KBM-7 (cell line): ENCODE measurements at places on chromosomes 2 and 18.
A peak's percentile ranks its signal among the peaks of the same experiment; 100 is the strongest.

DNA sequence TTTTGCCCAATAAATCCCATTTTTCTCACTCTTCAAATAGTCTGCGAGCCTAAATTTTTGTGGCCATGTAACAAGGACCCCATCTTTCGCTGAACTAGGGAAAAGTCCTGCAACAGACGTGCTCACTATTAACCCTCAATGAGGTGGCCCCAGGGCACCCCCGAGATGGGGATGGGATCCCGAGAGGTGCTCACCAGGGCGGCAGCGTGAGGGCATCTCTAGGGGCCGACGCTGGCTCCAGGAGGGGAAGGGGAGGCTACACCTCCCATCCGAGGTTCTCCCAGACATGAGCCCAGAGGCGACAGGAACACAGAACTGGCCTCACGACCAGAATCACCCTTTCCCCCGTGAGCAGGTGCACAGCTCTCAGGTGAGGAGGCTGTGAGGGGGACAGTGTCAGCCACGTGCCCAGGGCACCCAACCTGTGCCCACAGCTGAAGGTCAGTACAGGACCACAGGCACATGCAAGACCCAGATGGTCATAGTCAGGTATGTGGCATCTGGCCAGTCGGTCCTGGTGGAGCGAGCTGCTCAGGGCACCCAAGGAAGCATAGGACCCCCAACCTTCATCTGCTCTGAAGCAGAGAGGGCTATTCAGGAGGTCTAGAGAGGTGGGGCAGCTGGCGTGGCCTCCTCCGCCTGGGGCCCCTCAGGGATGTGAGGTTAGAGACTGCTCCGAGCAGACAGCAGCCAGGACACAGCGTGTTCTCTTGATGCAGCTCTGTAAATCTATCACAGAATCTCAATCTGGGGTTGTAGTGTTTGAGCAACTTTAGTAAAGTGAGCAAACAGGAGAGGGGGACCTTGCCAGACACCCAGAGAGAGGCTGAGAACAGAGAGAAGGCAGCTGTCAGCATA, 62.8 kb downstream of the PXDN start:
- no peak for DNase-seq

DNA sequence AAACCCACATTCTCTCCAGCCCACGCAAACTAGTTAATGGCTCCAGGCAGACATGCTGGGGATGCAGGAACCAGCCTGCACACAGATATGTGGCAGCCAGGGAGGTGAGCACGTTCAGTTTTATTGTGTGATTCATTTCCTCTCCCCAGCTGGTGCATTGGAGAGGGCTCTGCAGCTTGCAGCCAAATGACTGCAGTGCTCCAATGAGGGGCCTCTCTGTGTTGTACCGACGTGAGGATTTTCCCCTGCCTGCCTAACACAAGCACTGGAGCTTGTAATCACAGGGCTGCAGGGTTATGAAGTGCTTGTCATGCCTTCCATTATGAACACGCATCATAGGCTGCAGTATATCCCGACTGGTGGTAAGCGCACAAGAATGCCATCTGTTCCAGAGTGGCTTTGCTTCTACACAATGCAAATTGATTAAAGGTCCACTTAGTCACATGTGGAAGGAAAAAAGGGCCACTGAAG, 92.3 kb upstream of the THUMPD2 start:
- DNase-seq: peak; percentile 71

DNA sequence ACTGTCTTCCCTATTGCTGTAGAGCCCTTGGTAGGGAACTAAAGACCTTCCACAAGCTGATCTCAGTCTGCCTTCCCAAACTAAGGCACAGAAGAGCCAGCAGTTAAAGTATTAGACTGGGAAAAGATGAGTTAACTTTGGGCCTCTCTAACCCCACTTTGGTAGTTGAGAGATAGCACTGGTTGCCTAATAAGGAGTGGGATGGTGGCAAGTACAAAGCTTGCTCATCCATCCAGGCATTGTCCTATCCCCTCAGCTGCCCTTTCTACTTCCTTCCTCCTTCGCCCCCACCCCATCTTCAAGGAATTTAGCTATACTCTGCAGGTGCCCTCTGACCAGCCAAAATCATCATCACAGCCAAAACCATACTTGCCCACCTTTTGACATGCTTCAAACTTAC, 22.2 kb upstream of the AFTPH start:
- no peak for DNase-seq

DNA sequence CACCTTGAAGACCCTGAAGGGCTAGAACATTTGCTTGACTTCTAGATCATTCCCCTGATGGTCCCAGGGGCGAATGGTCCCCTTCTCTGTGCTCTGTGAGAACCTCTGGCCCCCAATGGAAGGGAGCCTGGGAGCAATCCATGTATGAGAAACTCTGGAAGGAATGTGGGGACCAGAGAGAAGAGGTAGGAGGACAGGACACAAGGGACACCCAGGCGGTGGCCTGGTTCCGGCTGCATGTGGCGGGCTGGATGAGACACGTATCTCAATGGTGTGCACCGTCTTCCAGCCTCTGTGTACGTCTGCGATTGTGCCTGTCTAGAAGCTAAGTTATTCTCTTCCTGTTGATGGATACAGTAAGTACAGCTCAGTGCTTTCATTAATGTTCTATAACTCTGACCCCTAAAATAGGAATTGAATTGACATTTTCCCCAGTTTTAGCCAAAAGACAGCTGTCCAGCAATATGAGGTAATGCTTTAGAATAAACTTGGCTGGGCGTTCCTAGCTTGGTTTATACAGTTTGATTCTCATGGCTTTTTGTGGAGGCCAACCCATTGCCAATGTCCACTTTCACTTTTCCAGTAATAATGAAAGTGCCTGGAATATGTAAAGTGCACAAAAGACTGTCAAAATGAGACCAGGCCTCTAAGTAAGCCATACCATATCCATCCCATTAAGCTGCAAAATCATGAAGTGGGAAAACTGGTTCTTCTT, 30.1 kb upstream of the COPS8 start:
- no peak for DNase-seq

GRCh38 chr2:240567137-240567871, 980 bp upstream of the RNPEPL1 start:
- DNase-seq: peak; percentile 20

GRCh38 chr2:105052773-105053172, 14.9 kb downstream of the MRPS9 start:
- no peak for DNase-seq

GRCh38 chr2:13240789-13241487, 524.2 kb downstream of the TRIB2 start:
- no peak for DNase-seq

DNA sequence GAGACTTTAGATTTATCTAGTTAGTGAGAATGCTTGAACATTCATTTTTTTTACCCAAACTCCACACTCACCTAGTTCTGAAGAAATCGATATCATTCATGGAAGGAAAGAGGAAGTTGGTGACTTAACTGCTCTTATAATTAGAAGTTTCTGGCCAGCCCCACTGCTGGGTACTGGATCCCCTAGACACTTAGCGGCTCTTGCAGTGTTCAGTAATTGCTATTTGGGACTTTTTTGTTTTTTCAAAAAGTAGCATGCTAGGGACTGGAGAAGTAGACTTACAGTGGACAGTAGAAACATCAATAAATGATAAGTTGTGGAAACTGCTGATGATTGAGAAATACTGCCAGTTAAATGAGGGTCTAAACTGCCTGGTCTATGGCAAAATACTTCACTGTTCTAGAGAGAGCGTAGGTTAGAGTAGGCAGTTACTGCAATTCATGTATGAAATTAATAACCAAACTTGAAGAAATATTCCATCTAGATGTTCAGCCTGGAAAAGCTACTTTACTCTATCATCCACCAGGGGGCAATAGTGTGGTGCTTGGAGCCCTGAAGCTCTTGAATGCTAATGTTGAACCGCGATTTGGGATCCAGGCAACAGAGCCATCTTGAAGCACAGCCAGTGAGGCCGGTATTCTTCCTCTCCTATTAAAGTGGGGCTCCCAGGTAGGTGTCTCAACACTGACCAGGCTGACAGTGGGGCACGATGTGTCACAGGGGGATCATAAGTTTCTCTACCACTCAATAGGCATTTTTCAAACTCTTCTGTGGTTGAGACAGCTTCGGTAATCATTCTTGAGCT, 146.1 kb upstream of the SESTD1 start:
- peak; percentile 51 for DNase-seq

GRCh38 chr2:105179469-105180372, 61.8 kb upstream of the GPR45 start:
- peak; percentile 37 for DNase-seq

DNA sequence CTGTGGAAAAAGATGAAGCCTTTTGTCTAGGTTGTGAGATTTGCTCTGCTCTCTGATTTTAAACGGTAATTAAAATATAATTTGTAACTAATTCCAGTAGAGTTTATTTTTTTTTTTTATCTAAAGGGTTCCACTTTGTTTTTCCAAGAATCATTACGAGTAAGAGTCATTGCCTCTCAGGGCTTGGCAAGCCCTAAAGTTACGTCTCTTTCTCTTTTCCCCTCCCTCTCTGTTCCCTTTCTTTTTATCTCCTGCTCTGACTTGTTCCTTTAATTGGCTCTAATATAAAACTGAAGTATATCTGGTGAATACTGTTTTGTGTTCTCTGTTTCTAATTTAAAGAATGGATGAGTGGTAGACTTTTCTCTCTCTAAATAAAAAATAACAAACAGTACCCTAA, 75.8 kb downstream of the CALCRL start:
- DNase-seq: no peak

- no peak for DNase-seq
These were observed 21.4 kb upstream of the PTPRM start for GRCh38 chr18:7545734-7546133.

DNA sequence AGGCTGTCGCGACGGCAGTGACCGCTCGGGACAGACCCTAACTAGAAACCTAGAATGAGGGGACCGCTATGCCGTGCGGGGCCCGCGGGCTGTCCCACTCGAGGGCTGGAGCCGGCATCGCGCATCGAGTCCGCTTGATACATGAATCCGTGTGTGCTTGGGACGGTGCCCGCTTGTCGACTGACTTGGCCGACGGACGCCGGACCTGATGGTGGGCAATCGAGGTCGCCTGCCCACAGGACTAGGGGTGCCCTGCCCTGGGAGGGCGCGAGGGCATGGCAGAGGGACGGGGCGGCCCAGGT, 749 bp upstream of the PTMA start:
- no peak for DNase-seq

DNA sequence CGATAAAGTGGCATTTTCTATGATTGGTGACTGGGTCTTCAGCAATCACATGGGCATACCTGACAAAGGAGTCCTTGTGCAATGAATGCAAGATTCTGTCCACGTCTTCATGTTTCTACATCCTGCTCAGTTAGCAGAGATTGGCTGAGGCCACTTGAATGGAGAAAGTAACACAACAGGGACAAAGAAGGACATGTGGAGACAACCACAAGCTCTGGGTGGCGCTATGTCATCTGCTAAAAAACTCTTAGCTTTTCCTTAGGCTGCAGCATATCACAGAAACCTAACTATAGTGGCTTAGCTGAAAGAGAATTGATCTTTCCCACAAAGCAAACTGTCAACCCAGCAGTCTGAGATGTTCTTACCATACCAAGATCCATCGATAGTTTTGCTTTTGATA, 1109.7 kb downstream of the SOCS6 start:
- peak; percentile 5 for DNase-seq

GRCh38 chr18:21735452-21736015, 5.1 kb upstream of the MIB1 start:
- DNase-seq: no peak

DNA sequence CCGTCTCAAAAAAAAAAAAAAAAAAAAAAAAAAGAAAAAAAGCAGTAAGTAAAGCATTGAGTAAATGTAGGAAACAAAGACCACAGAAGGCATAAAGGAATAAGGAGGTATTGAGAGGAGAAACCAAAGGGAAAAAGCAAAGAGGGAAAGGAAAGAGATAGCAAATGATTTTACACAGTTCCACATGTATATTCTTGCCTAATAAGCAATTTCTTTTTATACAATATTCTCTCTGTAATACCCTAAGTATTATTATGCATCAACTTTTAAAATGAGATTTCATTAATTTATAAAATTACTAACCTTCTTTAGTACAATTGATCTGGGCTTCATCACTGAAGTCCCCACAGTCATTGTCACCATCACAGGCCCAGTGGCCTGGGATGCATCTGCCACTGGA, 1180.9 kb downstream of the LRP1B start:
- no peak for DNase-seq

- DNase-seq: no peak
These were observed 94.9 kb downstream of the MALT1 start for GRCh38 chr18:58766164-58766563.

DNA sequence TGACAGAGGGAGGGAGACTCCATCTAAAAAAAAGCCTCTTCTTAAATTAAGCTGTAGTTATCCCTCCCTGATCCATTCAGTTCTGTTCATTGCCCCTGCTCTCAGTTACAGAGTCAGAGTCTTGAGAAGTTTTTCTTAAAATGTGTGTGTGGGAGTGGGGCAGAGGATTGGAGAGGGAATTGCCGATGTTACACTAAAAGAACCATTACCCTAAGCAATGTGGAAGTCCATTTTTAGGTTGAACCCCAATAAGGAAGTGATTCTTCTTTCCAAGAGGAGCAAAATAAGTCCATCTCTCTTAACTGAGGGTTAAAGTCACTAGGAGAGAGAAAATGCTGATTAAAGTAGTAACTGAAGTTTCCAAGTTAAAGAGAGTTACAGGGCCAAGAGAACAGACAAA, 21.2 kb upstream of the THOC1 start:
- DNase-seq: no peak
